ENCODE measurements at places on chromosomes 2 and 18.
A peak's percentile ranks its signal among the peaks of the same experiment; 100 is the strongest.

GRCh38 chr2:85971366-85971765 is 82.6 kb upstream of the ST3GAL5 start:
- no peak for DNase-seq

DNA sequence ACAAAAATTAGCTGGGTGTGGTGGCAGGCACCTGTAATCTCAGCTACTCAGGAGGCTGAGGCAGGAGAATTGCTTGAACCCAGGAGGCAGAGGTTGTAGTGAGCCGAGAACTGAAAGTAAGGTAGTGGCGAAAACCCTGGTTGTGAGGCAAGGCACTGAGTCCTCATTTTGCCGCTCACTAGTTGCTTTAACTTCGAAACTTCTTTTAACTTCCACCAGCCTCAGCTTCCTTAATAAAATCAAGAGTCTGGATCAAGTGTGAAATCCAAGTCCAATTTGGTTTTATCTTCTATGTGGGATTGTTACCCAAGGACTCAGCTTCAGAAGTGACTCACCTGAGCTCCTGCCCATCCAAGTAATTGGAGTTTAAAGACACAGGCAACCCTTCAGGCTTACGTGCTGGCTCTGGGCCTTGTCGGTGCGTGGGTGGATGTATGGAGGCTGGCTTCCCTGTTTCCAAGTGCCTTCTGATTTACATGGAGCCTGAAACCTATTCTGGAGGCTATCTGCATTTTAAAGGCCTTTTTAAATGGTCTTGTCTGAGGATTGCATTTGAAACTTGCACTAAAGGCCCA is 374.2 kb upstream of the ID2 start:
- DNase-seq: no peak

DNA sequence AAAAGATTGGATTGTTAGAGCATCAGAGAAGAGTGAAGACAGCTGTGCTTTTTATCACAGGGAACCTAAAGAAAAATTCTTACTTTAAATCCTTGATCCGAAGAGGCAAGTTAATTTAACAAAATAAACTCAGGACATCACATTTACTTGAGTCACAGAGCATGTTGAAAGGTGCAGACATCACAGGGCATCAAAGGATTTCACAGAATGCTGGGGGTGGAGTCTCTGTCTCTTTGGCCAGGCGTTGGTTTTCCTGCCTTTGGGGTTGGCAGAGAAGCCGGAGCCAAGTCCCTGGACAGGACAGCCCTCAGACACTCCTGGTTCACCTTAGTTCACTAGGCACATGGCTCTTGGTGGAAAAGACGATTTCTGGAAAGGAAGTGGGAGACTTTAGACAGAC is 56.3 kb downstream of the SH3RF3 start:
- DNase-seq: no peak

DNA sequence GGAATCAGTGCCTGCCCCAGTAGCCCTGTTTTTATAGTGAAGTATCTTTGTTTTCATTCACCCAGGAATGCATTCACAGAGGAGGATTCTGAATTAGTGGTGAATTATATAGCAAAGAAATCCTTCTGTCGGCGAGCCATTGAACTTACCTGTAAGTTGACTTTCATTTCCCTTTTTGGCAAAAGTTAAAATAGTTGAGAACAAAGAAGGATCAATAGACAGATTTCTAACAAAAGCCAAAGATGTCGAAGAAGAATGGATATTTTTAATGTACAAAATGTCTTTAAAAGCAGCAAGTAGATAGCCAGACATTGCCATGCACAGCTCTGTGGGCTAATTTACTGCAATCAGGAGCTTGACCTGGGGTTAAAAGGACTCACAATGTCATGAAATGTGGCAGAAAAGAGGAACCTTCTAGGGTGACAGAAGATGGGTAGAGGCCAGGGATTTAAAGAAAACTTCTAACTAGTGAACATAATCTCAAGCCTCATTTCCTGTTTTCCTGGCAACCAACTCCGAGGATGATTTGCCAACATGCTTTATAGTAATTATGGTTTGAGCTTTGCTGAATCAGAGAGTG is 53.8 kb upstream of the TMEM87B start:
- DNase-seq: no peak

- no peak for DNase-seq
Observed at GRCh38 chr18:2967820-2968219, 45.1 kb downstream of the LPIN2 start.

GRCh38 chr2:217491271-217491670 is 511.5 kb downstream of the TNS1 start:
- no peak for DNase-seq

- peak; percentile 56 for DNase-seq
Observed at GRCh38 chr2:148989882-148990493, 48.5 kb upstream of the LYPD6B start.

GRCh38 chr2:146847846-146848245 is 997.0 kb upstream of the ACVR2A start:
- no peak for DNase-seq

DNA sequence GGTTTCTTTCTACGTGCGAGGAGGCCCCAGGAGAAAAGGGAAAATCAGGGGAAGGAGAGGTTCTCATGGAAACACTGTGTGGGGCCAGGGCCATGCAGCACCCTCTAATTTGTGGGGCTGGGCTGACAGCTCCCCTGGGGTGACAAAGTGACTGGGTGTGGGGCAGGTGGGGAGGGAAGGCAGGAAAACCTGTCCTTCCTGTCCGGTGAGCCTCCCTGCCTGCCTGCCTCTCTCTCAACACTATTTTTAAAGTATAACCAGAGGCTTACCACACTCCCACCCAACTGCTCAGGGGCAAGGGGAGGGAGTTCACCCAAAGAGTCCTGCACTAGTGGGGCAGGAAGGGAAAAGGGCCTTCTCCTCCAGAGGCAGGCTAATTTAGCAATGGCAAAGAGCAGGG is 10.5 kb upstream of the EPAS1 start:
- DNase-seq: no peak

DNA sequence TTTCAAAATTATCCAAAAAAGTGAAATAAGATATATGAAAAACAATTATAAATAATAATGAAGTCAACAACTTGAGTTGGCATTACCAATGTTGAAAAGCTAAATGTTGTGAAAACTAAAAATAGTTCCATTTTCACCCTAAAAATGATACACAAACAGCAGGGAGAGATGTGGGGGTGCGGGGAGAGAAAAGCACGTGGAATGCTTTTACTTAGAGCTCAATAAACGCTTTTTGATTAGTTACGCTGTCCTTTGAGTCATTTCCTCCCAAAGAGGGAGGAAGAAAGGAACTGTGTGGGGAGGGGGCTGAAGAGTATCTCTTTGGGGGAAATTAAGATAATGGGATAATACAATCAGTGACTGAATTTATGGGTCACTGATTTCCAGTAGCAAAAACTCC is 29.2 kb downstream of the ZNF521 start:
- DNase-seq: no peak

DNA sequence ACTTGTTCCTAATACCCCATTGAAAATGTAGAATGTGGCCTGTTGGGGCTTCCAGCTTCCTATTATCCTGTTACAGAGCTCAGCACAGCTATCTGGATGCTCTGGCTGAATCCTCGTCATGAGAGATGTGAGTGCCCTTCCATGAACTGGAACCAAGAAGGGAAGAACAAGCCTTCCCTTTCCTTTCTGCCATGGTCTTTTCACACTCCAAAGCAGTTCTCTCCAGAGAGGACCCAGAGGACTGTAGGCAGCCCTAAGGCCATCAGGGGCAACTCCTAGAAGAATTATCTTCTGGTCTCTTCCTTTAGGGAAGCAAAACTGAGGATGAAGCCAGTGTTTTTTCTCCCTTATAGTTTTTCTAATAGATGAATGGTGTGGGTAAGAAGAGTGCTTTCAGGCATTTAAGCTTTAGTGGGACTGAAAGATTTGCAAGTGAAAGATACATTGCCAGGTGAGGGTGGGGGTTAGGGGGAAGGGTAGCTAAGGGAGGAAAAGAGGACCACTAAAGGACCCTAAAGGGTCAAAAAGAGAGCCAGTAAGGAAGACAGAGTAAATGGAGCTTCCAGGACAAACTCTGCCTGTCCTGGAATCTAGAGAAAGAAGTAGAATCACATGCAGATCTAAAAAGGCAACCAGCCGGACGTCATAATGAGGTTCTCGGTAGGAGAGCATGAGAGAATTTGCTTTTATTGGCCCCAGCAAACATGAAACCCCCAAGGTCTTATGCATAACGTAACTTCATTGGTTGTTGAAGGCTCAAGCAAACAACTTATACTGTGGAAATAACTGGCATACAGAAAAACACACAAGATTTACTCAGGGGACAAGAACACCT is 12.4 kb upstream of the XPO1 start:
- no peak for DNase-seq

- DNase-seq: no peak
Observed at GRCh38 chr2:185859506-185859905, 120.9 kb downstream of the FSIP2 start.

DNA sequence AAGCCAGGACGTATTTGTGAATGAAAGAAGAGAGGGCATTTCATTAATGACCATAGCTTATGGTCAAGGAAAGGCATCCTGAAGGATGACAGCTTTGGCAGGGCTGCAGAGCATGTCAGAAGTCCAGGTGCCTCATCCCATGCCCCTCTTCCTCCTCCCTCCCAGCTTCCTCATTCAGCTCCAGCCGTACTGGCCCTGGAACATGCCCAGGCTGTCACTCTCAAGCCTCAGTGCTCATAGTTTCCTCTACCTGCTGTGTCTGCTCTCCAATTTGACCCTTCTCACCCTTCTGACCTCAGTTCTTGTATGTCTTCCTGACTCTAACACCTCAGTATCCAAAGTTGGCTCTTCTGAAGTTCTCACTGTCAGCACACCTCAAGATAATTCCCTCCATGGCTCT is 695.8 kb upstream of the HS6ST1 start:
- DNase-seq: no peak

- no peak for DNase-seq
Observed at GRCh38 chr2:143916781-143917180, 603.1 kb downstream of the ZEB2 start.

DNA sequence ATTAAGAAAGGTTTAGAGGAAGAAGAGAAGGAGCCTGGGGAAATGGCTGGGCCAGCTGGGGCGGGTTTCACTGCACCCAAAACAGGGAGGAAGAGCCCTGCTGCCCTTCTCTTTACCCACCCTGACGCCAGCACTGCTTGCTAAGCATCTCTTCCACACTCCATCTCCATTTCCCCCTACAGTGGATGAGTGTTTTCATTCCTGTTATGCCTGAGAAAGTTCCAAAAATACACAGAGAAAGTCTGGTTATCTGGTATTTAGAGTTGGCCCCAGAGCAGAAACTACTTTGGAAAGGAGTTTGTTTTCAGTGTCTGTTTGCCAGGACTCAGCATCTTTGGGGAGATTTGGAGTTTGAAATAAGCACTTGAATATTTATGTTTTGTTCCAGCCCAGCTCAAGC is 451.0 kb downstream of the SLC4A3 start:
- no peak for DNase-seq

DNA sequence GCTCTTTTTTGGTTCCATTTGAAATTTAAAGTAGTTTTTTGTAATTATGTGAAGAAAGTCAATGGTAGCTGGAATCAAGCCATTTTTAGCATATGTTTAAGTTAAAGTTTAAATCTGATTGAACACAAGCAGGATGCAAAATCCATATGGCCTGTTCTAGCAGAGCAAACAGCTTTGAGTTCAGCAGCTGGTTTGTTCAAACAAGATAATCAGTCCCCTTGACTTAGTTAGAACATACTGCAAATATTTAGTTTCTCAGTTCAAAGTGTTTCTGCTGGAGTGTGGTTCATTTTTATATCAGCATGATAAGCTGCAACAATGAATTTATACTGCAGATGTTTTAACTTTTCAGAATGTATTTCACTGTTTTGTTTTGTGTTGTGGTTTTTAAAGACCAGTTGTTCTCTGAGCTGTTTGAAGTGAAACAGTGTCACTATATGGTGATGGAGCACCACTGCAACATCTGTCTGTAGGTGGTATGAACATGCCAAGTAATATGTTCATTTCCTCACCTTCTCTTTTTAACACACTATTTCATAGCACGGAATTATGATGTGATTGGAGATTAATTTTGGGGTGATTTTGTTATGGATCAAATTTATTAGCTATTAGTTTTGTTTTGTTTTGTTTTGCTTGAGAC is 125.3 kb downstream of the COL4A4 start:
- no peak for DNase-seq

- no peak for DNase-seq
Observed at GRCh38 chr2:235271936-235272335, 221.9 kb upstream of the AGAP1 start.

- DNase-seq: no peak
Observed at GRCh38 chr2:196279541-196279940, 108.2 kb upstream of the STK17B start.

GRCh38 chr2:25129901-25130520 is 38.4 kb downstream of the POMC start:
- no peak for DNase-seq

DNA sequence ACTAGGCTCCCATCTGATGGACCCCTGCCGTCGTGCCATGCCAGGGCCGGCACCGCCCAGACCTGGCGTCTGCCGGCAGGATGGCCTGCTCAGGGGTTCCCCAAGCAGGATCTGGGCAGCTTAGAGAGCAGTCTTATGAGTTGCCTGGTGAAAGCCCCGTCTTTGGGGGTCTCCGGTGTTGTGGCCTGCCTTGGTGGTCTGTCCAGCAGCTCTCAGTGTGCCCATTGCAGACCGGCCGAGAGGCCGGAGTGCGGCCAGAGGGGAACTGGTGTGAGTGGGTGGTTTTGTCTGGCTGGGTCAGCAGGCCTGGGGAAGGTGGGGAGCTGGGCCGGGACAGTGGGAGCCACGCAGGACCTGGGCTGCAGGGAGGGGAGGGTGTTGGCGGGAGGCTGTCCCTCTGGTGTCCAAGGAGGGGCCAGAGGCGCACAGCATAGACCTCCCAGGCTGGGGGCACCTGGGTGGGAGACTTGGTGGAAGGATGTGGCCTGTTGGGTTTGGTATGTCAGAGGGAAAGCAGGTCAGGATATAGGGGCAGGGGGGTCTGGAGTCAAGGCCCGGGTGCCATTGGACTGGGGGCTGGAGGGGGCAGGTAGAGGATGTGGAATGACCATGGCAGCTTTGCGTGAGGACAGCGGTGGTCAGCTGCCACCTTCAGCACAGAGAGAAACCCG is 16.5 kb downstream of the GPC1 start:
- DNase-seq: no peak

- no peak for DNase-seq
Observed at GRCh38 chr2:240686460-240686859, 3.8 kb upstream of the AQP12B start.

DNA sequence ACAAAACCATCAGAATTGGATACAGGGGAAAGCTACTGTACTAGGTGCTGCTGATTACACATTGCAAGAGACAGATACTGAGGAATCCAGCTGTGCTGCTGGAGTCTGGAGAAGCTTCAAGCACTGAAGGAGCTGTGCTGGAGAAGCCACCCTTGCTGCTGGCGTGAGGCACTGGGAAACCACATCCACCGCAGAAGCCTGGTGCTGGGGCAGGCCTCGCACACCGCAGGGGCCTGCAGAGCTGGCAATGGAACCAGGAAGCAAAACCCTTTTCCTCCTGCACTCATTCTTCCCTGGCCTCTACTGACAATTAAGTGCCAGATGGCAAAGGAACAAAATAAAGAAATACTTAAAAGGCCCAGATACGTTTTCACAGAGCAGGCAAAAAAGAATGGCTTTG is 94.4 kb upstream of the MSH6 start:
- DNase-seq: no peak

- no peak for DNase-seq
Observed at GRCh38 chr18:28078298-28078697, 98.6 kb downstream of the CDH2 start.

All from stimulated activated naive CD4-positive, alpha-beta T cell (primary cell).